Activated CD4-positive, alpha-beta memory T cell treated with anti-CD3 and anti-CD28 coated beads, Interleukin-2, amount 10 ng/mL, durations not matched to agents 7 days and 5 days (primary cell): ENCODE measurements at places on chromosomes 11 and 22.

DNA sequence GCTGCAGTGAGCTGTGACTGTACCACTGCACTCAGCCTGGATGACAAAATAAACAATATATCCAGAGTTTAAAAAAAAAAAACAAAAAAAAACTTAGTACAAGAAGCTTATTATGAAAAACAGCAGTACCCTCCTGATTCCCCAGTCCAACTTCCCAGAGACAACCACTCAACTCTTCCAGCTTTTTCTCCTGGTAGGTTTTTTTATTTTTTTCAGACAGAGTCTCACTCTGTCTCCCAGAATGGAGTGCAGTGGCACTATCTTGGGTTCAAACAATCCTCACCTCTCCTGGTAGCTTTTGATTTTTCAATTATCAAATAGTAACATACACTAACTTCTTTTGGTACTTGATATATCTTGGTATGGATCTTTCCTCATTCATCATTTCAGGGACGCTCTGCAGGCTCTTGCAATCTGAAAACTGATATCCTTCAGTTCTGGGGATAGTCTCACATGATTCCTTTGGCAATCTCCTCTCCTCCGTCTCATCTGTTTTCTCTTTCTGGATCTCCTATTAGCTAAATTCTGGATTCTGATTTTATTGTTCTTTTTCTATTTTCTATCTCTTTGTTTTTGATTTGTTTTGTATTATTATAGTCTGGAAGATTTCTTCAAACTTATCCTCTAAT lies 44.9 kb downstream of the ALG9 start:
- no peak for DNase-seq

DNA sequence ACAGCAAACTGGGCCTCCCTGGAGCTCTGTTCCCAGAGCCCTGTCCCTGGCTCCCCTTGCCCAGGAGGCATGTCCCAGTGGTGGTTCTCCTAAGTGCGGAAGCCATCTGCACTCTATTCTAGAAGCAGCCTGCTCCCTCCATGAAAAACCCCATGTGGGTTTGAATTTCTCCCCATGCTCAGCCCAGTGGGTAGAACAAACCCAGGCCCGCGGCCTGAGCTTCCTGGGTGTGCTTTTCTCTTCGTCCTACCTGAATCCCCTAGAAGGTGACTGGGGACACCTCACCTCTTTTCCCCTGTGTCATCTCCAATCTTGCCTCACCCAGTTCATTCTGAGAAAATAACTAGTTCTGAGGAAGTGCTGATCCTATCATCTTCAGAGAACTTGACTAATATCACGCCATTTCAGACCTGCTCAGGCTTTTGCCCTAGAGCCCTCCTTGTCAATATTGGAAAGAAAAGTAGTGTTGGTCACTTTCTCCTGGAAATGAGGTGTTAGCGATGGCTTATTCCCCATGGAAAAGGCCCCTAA lies 15.9 kb downstream of the IL10RA start:
- DNase-seq: peak; percentile 84

GRCh38 chr11:67284811-67285540 lies 4.1 kb upstream of the ANKRD13D start:
- DNase-seq: no peak

DNA sequence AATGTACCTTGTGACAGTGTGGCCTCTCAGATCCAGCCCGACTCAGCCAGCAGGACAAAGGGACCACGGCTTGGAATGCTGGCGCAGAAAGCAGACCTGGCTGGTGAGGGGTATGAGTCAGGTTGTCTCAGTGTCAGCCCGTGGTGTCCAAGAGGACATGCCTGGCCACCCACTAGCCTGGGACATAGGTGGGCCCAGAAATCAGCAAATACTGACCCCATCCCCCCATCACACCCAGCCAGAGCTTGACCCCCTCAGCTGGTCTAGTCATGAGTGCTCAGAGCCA lies 4.5 kb downstream of the BANF1 start:
- DNase-seq: no peak

DNA sequence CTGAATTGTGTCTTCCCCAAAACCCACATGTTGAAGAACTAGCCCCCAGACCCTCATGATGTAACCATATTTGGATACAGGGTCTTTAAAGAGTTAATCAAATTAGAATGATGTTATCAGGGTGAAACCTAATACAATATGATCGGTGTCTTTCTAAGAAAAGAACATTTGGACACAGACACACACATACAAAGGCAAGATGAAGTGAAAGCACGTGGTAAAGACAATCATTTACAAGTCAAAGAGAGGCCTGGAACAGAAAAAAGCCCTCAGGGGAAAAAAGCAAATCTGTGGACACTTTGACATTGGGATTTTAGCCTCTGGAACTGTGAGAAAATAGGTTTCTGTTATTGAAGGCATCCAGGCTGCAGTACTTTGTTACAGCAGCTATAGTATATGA lies 733.4 kb downstream of the JRKL start:
- DNase-seq: no peak

GRCh38 chr11:87006035-87006434 lies 31.7 kb upstream of the TMEM135 start:
- DNase-seq: no peak

- no peak for DNase-seq
Measured at GRCh38 chr22:42984397-42984796, 30.6 kb downstream of the PACSIN2 start.

DNA sequence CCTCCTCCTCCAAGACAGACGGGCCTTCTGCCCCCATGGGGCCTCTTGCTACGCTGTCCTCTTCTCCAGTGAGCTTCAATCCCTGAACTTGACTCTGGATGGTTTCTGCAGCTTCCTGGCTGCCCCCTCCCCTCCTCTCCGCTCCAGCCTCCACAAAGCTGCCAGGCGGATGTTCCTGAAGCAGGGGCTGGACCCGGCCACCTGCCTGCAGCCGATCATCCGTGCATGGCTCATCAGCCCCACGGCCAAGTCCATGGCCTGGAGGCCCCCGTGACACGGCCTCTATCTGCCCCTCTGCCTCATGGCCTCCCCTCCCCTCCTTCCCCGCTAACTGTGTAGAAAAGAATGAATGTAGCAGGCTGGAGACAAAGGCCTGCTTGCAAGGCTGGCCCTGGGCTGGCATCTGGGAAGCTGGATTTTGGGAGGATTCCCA lies 6.8 kb upstream of the SUN2 start:
- DNase-seq: no peak

GRCh38 chr11:66347425-66348276 lies at the start of gene B4GAT1:
Gene B4GAT1 (minus strand): TSS chr11:66347629. CDS start chr11:66347545, 84 bp downstream.
- peak; percentile 87 for DNase-seq

GRCh38 chr11:115925568-115926090 lies 421.4 kb upstream of the CADM1 start:
- no peak for DNase-seq

DNA sequence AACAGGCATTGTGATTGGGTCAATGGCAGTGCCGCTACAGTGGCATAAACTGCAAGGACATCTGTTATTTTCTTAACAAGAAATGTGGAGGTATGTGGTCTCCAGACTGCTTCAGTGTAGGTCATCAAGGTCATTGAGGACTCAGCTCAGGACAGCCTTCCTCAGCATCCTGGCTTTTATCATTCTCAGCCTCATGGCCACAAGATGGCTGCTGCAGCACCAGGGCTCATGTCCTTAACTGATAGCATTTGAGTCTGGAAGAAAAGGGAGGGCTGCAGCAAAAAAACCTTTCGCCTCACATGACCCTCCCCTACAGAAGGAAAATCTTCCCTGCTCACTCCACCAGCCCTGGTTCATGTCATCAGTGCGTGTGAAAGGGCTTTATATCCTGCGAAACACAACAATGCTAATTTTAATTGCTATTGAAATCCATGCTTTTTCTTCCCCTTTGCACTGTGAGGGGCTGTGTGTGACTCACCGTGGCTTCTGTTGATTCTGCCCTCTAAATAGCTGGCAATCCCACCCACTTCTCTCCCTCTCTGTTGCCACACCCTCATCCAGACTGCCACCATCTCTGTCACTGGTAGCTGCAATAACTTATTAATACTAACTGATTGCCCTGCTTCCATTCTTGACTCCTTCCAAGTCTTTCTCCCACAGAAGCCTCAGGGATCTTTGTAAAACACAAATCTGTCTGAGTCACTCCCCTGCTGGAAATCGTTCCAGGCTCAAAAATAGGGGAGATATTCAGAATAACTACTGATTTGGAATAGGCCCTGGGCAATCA lies 43.8 kb downstream of the CHRDL2 start:
- no peak for DNase-seq

GRCh38 chr11:3135481-3136440 lies 29.3 kb downstream of the OSBPL5 start:
- no peak for DNase-seq

GRCh38 chr22:26410386-26410785 lies 18.7 kb upstream of the ASPHD2 start:
- DNase-seq: no peak

DNA sequence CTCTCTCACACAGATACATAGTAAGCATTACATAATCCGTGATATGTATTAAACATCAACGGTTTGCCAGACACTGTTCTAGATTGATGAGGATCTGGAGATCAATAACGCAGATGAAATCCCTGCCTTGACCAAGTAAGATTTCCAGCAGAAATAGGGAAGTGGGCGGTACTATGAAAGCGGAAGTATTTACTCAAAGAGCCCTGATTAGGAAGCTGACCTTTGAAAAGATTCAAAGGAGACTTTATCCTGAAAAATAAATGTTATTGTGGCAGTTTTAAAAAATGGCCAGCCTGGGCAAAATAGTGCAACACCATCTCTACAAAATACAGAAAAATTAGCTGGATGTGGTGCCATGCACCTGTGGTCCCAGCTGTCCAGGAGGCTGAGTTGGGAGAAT lies 26.8 kb downstream of the GAB2 start:
- no peak for DNase-seq
